ENCODE measurements at places on chromosomes 7 and 10.

DNA sequence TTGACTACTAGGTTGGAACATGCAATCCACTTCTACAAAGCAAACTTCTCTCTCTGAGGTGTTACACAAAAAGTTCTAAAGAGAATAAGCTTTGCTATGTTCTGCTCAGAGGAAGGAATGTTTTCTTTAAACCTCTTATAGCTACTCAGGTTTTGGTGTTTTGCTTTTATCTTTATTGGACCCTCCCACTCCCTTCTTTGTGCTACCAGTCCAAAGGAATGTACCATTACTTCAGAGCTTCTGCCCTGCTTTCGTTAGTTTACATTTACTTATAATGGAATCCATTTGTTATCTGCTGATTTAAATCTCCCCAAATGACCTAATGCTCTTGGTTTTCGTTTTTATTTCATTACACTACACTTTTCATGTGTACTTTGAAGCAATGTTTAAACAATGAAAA lies 154.9 kb downstream of the ATE1 start:
- DNase-seq: no peak

- no peak for DNase-seq
Measured at GRCh38 chr7:55365205-55365674, at the start of gene LANCL2. Gene LANCL2, plus strand, starts transcription at chr7:55365337. Its CDS starts 689 bp downstream, at chr7:55366026.

DNA sequence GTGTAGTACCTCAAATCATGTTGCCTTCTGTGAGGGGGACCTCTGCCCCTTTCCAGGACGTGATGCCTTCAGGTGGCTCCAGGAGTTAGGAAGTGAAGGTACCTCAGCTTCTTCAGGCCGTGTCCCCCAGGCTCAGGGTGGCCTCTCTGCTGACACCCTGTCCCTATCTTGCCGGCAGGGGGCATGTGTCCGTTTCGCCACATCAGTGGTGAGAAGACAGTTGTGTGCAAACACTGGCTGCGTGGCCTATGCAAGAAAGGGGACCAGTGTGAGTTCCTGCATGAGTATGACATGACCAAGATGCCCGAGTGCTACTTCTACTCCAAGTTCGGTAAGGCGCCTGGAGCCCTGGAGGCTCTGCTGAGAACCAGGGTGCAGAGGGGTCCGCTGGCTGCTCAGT lies 9.2 kb downstream of the CPSF4 start:
- no peak for DNase-seq

DNA sequence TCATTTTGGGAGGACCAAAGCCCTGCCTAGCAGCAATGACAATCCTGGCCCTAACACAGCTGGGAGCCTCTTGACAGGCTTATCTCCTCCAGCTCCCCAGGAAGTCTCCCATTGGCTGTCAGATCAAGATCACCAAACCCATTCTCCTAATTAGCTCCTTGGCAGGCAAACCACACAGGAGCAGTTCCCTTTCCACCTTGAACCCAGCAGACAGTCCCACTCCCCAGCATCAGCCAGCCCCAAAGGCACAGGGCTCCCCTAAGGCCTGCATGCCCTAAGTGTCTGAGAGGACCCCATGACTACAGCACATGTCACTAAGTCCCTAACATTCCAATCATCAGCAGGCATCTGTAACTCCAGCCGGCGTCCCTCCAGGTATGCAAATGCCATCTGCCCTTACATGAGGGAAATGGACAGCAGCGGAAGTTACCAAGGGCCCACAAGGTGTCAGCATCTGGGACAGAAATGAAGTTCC lies 348.5 kb downstream of the KCNMA1 start:
- no peak for DNase-seq

DNA sequence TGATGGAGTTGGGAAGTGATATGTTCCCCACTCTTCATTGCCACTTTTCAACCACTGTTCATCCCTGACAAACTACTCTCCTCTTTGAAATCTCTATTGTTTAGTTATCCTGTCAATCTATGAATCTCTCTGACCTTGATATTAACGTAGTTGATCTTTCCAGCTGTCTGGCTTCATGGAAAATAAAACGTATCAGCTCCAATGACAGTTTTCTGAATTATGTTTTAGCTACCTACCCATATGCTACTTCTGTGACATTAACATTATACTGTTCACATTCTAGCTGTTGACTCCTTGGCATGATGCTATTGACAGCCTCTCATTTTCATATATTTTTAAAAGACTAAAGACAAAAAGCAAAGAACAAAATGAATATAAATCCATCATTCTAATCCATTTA lies 53.3 kb downstream of the PCLO start:
- no peak for DNase-seq

- no peak for DNase-seq
Measured at GRCh38 chr10:72954596-72955554, at the start of gene PLA2G12B. Gene PLA2G12B, minus strand, starts transcription at chr10:72954806. Its CDS starts 121 bp downstream, at chr10:72954685.

- peak; percentile 19 for DNase-seq
Measured at GRCh38 chr10:131737543-131738395, 163.0 kb upstream of the PPP2R2D start.

DNA sequence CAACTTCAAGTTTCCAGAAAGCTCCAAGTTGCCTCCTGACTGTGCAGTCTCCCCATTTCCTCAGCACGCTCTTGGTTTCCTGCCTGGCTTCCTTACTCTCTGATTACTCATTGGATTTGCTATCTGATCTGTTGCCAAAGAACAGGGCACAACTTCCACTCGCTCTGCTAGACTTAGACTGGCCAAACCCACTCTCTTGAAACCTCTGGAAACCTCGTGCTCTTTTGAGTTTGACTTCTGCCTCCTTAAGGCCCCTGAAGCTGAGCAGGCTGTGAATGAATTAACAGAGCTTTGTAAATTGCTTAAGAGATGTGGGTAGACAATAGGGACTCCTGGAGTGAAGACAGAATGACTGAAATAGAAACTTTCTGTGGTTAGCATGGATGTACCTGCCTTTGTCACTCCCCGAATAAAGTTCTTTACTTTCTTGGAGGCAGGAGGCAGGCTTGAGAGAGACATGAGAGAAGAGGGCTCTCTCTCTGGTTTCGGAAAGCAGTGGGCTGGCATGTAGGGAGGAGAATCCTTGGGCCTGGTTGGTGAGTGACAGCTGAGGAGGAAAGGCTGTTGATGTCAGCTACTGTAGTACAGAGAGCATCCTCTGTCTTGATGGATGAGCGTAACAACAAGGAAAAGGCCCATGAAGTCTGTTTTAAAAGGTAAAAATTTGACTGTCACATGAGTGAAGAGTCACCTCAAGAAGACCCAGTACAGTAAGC lies 70.8 kb downstream of the CHN2 start:
- no peak for DNase-seq

DNA sequence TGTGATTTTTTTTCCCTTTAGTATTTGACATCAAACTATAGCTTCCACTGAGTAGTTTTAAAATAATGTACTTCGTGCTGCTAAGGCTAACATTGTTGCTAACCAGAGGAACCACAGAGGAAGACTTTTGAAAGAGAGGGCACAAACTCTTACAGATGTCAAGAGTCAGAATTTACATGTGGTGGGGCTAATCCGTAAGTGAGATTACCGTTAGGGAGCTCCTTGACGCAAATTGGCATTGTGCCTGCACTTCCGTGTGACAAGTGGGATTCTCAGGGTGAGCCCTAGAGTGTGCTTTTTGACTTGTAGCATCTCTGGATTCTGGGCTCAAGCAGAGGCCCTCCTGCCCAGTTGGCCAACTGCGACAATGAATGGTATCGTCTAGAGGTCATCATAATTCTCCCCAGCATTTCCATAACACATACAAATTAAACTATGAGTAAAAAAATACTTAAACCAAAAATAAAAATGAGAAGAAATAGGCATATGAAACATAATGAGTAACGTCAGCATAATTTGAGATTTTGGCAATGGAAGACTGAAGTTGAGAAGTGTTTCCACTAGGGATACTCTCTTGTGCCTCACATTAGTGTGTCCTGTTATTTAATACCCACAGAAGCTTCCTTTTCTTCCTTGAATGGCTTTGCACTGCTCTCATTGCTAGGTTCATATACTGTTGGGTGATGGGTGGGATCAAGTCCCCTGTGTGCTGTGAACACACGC lies 164.0 kb downstream of the SDK1 start:
- no peak for DNase-seq

GRCh38 chr7:28517606-28518005 lies 105.3 kb downstream of the CREB5 start:
- no peak for DNase-seq

- DNase-seq: no peak
Measured at GRCh38 chr10:117638664-117639200, 96.2 kb downstream of the EMX2 start.

DNA sequence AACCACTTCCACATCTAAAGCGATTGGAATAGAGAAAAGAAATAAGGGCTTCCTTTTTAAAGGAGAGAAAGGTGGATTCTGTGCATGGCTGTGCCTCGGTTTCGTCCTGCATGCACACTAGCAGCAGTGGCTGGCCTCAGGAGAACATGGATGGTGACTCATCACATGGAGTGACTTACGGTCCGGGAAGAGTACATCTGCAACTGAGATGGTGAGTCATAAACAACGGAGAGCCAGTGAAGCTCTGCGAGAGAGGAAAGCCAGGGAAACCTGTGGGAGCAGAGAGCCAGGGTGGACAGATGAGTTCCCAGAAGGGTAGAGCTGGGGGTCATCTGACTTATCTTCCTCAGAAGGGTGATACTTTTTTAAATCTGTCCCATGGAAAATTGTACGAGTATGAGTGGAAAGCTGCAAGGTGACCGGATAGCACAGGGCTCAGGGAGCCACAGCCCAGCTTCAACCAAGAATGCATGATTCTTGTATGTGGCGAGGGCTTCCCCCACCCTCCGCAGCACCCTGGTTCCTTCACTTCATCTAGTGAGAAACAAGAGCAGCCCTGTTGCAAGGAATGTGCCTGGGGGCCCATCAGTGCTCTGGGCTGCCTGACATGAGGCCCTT lies 259.1 kb downstream of the KLF6 start:
- DNase-seq: peak; percentile 57

DNA sequence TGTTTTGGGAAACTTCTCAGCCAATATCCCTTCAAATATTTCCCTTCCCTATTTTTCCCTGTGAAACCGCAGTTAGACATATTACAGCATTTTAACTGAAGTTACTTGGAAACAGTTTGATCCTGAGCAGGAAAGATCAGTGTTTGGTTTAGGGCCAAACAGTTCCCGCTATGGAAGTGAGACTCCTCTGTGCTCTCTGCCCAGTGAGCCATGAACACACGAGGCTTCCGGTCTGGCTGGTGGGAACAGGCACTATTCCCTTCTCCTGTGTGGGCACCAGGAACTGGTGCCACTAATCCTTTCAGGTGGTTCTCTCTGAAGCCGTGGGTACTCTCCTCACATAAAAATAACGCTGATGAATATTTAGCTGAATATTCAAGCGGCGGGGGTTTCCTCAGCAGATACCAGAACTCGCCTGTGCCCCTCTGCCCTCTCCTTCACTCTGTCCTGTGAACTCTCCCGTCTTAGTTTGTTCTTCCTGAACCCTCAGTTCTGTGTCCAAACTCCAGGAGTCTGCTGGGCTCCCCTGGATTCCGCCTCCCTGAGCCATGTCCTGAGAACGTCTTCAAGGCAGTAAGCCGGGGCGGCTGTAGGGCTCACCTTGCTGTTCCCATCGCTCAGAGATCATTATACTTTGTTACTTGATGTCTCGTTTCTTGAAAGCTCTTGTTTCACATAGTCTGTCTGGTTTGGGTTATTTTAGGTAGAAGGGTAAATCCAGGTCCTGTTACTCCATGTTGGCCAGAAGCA lies 25.7 kb downstream of the FOXL3 start:
- no peak for DNase-seq

- DNase-seq: no peak
Measured at GRCh38 chr7:92705831-92706230, 115.6 kb upstream of the FAM133B start.

GRCh38 chr7:145957160-145957890 lies 159.3 kb upstream of the CNTNAP2 start:
- DNase-seq: no peak

- no peak for DNase-seq
Measured at GRCh38 chr10:118605694-118606093, 10.2 kb upstream of the PRLHR start.

DNA sequence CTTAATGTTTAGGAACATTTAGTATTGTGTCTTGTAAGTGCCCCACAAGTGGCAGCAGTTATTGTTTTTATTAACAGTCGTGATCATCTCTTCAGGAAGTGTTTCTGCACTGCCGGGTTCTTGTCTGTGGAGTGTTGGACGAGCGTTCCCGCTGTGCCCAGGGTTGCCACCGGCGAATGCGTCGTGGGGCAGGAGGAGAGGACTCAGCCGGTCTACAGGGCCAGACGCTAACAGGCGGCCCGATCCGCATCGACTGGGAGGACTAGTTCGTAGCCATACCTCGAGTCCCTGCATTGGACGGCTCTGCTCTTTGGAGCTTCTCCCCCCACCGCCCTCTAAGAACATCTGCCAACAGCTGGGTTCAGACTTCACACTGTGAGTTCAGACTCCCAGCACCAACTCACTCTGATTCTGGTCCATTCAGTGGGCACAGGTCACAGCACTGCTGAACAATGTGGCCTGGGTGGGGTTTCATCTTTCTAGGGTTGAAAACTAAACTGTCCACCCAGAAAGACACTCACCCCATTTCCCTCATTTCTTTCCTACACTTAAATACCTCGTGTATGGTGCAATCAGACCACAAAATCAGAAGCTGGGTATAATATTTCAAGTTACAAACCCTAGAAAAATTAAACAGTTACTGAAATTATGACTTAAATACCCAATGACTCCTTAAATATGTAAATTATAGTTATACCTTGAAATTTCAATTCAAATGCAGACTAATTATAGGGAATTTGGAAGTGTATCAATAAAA lies 22.2 kb downstream of the PLA2G12B start:
- no peak for DNase-seq

DNA sequence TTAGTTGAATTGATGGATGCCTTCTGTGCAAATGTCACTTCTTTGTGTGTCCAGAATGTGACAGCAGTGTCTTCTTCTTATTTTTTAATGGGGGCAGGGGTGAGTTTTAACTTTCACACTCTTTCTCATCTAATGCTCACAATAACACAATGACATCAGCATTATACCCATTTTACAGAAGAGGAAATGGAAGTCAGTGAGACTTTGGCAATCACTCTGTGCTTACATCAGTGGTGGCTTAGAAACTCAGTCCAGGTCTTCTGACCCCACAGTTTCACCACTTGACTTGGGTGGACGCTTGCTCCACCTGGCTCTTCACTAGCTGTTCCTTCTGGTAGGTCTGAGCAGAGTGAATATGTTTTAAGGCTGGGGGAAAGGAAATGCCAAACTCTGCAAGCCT lies 124.0 kb downstream of the PRKCQ start:
- no peak for DNase-seq

Data from ureter (tissue), 1 donor.